ENCODE measurements at places on chromosomes 16 and 17. TPM values are rescaled to one million over a fixed set of nuclear protein-coding genes. Genes with fewer than 3 reads are reported as not detected.

- no peak for DNase-seq
These were observed 22.1 kb downstream of the MPP3 start for GRCh38 chr17:43810823-43811222.

DNA sequence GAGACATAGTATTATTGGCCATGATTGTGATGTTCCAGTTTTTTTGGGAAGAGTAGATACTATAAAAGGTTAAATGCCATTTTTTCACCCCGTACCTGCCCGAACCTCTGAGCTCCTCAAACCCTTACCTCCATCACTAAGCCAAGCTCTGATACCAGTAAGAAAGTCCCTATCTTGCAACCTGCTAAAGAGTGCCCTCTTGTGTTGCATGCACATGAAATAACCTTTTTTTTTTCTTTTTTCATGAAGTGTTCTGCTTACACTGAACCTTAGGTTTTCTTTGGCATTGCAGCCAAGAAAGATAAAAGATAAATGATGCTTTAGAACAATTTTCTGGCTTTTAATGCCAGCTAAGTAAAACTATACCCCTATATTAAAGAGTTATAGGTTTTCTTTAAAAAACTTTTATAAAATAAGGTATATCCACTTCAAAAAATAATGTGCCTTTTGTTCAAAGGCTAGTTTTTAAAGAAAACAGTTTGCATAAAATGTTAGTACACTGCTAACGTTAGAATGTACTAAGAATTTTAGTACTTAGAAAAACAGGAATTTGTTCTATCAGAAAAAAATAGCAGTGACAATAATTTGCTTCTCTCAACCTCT lies 295.3 kb upstream of the PMFBP1 start:
- peak; percentile 75 for DNase-seq

Gene TLK2
- 47.5 TPM for total RNA-seq

DNA sequence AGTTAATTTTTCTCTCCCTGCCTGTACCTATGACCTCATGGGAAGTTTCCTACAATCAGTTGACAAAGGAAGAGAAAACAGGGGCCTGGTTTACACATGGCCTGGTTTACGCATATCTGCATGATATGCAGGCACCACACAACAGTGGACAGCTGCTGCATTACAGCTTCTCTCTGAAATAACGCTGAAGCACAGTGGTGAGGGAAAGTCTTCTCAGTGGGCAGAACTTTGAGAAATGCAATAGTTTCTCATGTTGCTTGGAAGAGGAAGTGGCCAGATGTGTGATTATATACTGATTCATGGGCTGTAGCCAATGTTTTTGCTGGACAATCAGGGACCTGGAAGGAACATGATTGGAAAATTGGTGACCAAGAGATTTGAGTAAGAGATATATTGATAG lies 324.1 kb upstream of the GOT2 start:
- no peak for DNase-seq

Gene TNFRSF17
- not detected for total RNA-seq

Measured in fibroblast of lung (primary cell).